Stimulated activated CD4-positive, alpha-beta T cell treated with anti-CD3 and anti-CD28 coated beads, Interleukin-4, amount 100 ng/mL, for 4 hours (primary cell): ENCODE measurements at places on chromosomes 2 and 18.

DNA sequence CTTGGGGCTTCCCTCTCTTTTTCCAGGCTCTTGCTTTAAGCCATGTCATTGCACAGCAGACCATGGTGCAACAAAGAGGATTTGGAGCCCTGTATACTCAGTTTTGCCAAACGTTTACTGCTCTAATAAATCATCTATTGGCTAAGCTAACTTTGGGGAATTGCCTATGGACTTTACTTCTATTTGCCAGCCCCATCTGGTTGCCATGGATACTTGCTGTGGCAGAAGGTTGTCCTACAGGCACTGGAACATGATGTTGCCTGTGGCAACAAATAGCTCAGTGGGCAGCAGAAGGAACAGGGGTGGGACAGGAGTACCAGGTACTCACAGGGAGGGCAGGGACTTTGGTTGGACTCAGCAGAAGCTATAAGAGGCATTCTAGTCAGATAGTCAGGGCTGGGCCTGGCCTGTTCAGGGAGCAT is 129.7 kb downstream of the CCDC85A start:
- no peak for DNase-seq

DNA sequence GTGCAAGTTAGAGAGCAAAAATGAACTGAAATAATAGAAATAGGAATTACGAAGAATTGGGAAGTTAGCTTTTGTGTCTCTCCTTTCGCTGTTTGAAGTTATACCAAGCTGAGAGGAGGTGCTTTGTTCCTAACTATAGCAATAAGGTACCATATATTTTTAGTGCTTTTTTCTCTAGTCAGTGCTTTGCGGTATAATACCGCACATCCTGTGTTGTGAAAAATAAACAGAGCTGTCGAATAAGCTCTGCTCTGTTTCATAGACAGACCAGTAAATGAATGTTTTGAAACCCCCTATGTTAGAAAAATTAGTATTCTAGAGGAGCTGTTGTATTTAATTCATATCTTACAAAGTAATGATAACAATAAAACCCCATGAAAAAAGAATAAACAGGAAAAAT is 130.8 kb downstream of the MAP4K4 start:
- no peak for DNase-seq

- no peak for DNase-seq
Observed at GRCh38 chr18:48993586-48993985, 42.8 kb upstream of the SMAD7 start.

DNA sequence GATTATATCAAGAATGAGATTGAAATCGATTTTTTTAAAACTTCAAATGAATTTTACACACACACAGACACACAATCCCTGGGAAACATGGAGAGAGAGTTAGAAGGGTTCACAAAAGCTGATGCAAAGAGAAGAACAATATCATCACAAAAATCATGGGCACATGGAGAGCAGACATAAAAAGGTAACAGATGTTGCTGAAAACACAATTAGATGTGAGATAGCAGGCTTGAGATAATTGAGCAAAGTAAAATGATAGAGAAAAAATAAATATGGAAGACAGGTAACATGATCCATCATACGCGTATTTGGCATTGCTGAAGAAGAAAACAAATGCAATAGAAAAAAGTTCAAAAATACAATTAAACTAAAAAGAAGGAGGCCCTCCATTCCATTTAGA is 11.6 kb upstream of the B4GALT6 start:
- DNase-seq = no peak

DNA sequence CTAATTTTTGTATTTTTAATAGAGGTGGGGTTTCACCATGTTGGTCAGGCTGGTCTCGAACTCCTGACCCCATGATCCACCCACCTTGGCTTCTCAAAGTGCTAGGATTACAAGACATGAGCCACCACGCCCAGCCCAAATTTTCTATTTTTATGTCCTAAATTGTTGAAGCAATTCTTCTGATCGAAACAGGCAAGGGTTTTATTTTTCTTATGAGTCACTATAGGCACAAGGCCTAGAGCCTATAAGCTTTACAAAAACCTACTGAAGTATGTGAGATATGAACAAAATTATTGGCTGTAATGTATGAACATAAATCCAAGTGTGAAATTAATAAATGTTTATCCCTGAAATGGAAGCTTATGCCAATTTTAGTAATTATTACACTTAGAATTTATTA is 464.2 kb upstream of the NRP2 start:
- DNase-seq = no peak
